Right cardiac atrium (tissue), 5 donors: ENCODE measurements at places on chromosomes 6 and 20. TPM values are rescaled to one million over a fixed set of nuclear protein-coding genes. Genes with fewer than 3 reads are reported as not detected.

The STXBP5 gene
- 13.0 TPM for total RNA-seq

DNA sequence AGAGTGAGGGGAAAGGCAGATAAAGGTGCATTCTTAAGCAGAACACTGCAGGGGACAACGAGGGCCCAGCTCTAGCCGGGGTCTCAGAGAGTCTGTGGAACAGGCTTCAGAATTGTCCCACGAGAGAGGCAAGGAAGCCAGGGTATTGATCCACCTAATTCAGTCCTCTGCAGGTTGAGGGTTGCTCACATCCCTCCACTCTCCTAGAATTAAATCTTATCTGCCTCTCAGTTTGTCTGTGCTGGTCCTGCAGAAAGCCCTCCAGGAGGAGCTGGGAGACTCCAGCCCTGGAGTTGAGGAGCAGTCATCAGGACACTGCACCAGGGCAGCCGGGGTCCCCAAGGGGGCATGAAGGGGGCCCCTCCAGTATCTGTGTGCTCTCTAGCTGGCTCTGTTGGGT, 39.1 kb downstream of the SLC24A3 start:
- DNase-seq: no peak

DNA sequence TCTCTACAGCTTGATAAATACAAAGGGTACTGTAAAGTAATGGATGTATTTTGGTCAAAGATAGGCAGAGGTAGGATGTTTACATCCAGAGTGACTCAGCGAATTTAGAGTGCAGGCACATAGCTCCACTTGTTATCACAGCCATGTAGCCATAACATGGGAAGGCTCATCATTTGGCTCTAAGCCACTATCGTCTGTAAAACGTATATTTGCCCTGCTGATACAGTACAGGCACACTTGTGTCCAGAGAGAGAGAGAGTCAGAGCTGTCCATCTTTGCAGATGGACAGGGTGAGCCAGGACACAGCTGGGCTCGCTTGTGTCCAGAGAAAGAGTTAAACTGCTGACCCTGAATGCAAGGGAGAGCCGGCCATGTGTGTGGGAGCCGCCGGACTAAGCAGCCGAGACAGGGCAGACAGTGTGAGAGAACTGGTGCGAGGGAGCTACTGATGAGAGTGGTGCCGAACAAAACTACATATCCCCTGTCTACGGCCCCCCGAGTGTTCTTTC, 619.0 kb downstream of the DOK5 start:
- DNase-seq: no peak

DNA sequence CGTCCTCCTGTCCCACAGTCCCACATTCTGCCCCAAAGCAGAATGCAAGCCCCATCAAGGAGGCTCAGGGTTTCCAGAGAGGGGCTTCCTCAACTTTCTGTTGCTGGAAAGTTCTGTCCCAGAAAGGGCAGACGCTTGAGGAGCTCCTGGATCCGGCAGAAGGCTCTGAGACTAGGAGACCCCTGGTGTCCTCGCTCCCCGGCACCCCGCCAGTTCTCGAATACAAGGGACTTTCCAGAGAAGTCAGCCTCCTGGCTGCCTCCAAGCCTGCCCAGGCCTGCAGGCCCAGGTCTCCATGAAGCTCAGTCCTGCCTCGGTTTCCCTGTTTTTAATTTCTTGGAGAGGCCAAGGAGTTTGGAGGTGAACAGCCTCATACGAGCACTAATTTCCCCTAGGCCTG, 150.4 kb downstream of the CEBPB start:
- DNase-seq: no peak

- DNase-seq: no peak
Measured at GRCh38 chr6:125189494-125189893, 35.9 kb downstream of the TPD52L1 start.

DNA sequence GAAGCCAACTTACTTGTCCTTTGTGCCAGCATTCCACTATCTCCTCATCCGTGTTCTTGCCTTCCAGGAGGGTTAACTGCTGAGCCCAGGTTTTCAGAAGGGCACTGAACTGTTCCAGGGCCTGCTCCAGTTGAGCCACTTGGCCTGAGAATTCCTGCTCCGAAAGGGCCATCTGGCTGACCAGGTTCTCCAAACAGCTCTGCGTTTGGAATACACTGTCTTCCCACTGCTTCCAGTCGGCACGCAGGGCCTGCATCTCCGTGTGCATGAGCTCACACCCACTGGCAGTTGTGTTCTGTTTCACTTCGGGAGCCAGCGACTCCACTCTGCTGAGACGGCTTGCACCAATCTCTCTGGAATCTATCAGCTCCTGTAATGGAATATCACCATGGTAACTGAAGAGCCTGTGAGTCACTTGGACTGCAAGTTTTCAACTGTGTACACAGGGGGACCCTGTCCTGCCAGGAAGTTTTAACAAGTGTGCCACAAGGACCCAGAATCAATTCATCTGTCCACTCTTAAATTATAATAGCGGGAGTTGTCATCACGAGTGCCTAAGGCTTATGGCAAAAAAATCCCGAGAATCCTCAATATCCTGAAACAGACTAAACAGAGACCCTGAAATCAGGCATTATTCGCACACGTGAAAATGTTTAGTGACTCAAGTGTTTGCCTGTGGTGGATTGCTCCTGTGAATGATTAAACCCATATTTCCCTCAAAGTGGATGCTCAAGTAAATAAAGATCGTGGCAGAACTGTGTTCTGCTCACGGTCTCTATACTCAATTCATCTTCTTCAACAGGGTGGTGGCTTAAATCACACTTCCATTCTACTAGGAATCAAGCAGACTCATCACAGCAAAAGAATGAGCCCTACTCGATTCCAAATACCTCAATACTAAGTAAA, 255.9 kb downstream of the SYNE1 start:
- DNase-seq: peak; percentile 92

DNA sequence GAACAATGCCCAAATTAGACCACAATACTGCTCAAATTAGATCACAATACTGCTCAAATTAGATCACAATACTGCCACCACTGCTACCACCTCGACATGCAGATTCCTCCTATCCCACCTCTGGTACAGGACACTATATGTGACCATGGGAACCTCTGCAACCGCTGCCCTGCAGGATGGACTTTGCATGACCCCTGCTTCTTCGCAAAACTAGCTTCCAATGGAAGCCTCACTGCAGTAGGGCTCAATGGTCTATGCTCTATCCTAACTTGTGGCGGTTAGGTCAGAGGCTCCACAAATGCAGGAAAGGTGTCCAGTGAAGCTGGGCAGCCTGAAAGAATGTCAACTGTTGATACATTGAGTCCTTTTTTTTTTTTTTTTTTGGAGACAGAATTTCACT, 7.8 kb upstream of the TXNDC5 start:
- DNase-seq: no peak

DNA sequence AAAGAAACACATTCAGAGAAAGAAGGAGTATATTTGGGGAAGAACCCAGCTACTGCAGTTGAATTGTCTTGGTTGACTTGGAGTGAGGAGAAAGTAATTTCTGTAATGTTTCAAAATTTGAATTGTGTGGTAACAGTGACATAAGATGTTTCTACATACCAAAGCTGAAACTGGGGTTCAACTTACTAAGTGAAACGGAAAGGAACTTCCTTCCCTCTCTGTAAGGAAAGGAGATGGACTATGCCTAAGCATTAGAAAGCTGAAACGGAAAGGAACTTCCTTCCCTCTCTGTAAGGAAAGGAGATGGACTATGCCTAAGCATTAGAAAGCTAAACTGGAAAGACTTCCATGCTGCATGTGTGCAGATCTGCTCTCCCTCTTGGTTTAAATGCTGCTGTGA, 46.0 kb downstream of the HUS1B start:
- DNase-seq: no peak

DNA sequence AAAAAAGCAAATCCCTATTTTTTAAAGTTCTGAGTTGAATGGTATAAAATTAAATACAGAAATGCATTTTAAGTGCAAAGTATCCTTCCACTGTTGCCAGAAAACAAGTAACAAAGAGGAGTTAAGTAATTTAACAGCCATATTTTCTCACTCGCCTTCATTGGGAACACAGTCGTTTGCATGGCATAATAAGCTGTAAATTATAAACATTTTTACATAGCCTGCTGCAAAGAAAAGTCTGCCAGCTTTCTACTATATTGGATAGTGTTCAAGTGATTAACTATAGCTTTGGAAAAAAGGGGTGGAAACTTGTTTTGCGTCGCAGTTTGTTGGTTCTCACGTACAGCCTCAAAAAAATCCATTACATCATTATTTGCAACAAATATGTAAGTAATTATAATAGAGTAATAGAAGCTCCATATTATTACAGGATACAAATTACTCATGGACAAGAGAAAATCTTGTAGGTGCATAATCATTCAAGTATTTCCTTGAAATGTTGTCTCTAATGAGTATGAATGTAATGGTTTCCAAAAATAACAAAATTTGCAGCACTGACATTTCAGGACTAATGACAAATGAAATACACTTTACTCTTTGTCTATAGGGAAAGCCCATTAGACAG, 139.3 kb downstream of the PDSS2 start:
- DNase-seq: no peak

- DNase-seq: no peak
Measured at GRCh38 chr6:167093922-167094432, 28.9 kb upstream of the CCR6 start.

DNA sequence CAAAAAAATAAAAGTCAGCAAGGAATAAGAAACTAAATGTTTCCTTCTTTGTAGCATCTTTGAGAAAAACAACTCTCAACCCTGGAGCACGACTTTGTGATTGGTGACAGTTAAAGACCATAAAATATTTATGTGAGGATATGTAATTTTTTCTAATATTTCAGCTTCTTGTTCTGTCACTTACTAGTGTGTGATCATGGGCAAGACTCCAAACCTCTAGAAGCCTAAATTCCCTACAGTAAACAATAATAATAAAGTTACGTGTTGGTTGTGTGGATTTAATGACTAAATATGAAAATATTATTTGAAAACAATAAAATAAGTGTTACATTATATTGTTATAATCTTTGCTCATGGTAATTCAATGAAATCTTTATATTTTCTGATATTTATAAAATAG, 735.6 kb upstream of the MARCKS start:
- DNase-seq: no peak

The RSPO3 gene
- total RNA-seq: 0.62 TPM
